ENCODE measurements at places on chromosomes 16 and 17.

DNA sequence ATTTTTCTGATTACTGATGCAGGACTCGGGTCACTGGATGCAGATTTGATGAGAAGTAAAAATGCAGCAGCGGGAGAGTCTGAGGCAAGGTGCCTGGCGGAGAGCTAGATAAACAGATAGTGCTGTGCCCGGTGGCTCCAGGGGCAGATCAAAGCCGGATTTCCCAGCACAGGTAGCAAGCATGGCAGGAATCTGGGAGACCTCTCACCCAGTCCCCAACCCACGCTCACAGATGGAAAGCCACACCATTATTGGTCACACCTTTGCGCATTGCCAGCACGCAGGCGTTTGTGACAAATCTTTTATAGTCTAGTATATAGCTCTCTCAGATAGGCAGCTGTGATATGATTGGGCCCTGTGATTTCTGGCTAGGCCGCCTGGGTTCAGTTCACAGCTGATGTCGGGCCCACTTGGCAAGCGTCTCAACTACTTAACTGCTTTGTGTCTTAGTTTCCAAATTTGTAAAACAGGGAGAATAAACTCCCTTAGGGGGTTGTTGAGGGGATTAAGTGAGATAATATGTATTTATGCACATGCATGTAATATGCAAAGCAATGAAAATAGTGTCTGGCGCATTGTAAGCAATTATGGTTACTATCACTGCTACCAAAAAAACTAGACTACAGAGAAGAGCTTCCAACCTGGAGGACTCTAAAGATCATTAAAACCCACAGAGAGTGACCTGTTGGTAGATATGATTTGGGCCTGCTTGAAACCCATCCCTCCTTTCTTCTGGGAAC, 42.0 kb upstream of the NFAT5 start:
- no peak for DNase-seq

DNA sequence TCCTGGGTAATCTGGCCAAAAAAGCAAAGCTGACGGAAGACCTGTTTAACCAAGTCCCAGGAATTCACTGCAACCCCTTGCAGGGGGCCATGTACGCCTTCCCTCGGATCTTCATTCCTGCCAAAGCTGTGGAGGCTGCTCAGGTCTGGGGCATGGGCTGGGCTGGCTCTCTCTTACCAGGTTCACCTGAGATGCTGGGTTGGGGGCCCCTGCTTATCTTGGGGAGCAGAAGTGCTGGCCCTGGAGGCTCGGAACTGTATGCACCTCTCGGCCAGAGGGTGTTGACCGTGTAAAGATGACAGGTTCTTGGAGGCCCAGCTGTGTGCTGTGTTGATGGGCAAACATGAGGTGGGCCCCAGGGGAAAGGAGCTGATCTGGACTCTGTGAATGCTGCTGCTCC, 40.2 kb downstream of the GPT2 start:
- no peak for DNase-seq

DNA sequence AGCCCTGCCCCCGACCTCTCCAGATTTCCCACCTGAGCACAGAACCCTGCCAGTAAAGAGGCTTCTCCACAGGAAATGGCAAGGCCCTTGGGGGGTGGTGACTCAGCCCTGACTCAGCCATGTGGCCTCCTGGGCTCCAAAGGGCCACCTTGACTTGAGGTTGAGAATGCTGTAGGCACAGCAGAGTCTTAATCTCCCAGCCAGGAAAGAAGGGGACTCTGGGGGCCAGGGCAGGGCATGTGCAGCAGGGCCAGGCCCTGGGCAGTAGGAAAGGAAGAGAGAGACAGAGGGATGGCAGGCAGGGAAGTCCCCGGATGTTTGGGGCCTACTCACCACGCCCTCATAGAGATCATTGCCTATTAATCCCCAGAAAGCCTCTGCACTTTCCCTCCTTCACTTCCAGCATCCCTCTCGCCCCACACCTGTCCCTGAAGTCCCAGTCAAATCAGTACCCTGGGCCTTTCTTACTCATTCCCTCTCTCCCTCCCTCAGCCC, 4.8 kb upstream of the ITGA3 start:
- peak; percentile 25 for DNase-seq

- no peak for DNase-seq
These were observed 269.7 kb downstream of the CA10 start for GRCh38 chr17:51888816-51889215.

- DNase-seq: no peak
These were observed 11.5 kb upstream of the BAHCC1 start for GRCh38 chr17:81383504-81384421.

GRCh38 chr17:67435122-67435521, 58.0 kb downstream of the PITPNC1 start:
- no peak for DNase-seq

GRCh38 chr16:49739381-49739780, 116.5 kb downstream of the ZNF423 start:
- no peak for DNase-seq

- DNase-seq: no peak
These were observed 252.1 kb upstream of the N4BP1 start for GRCh38 chr16:48862087-48862532.

DNA sequence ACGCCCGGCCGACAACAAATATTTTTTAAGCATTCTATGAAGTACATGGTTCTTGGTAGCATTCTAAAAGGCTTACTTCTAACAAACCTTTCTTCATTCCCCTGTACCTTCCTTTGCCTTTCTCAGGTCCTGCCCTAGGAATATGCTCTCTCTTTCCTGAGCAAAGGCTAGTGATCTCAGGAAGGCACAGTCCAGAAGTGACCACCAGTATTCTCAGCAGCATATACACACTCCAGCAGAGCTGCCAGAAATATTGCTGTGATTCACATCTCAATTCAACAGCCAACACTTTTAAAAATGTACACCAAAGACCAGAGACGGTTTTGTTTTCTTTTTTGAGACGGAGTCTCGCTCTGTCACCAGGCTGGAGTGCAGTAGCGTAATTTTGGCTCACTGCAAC, 41.4 kb upstream of the ANKFY1 start:
- no peak for DNase-seq

DNA sequence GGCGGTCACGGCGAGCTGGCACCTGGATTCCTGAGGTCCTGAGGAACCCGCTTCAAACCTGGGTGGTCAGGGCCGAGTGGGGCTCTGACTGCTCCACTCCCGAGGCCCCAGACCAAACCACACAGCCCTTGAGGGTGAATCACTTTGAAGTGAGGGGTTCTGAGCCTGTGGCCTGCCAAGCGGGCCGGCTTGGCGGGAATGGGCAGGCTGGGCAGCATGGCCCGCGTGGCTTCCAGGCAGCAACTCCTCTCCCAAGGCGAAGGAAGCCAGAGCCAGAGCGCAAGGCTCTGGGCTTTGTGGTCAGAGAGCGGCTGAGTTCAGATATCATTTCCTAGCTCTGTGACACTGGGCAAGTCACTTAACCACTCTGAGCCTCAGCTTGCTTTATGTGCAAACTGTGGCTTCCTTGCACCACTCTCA, 42.7 kb downstream of the CMIP start:
- DNase-seq: no peak

- DNase-seq: no peak
These were observed 8.5 kb upstream of the PRSS22 start for GRCh38 chr16:2866431-2866830.

DNA sequence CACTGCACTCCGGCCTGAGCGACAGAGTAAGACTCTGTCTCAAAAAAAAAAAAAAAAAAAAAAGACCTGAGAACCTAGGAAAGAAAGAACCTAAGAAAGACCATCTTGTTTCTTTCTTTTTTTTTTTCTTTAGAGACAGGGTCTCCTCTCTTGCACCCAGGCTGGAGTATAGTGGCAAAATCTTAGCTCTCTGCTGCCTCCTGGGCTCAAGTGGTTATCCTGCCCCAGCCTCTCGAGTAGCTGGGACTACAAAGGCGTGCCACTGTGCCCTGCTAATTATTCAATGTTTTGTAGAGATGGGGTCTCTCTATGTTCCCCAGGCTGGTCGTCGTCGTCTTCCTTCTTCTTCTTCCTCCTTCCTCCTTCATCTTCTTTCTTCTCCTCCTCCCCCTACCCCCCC, 7.8 kb upstream of the BIRC5 start:
- no peak for DNase-seq

DNA sequence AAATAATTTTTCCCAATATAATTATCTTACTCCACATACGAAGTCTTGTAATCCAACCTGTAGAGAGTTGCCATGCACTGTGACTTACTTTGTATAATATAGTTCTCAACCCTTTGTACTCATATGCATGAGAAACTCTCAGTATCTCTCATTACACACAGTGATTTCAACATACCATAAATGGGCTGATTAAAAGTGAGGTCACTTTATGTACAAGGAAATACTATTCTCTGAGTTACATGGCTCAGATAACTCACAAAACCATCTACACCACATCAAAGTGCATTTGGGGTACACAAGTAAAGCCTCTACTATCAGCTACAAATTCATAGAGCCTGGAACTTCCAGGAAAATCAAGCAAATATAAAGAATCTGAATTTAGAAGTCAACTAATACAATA, 27.9 kb downstream of the SLFN12 start:
- no peak for DNase-seq

DNA sequence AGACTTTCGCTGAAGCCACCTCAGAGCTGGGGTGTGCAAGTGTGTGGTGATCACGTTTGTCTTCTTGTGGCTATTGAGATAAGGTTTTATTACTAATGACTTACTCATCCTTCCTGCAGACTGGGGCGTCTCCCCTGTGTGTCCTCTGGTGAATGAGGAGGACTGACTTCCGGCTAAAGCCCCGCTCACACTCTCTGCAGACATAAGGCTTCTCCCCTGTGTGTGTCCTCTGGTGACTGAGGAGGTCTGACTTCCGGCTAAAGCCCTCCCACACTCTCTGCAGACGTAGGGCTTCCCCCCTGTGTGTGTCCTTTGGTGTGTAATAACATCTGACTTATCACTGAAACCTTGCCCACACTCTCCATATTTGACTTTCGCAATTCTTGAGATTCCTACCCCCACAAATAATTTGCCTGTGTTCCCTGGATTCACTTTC, 19.4 kb downstream of the PRDM7 start:
- DNase-seq: no peak

DNA sequence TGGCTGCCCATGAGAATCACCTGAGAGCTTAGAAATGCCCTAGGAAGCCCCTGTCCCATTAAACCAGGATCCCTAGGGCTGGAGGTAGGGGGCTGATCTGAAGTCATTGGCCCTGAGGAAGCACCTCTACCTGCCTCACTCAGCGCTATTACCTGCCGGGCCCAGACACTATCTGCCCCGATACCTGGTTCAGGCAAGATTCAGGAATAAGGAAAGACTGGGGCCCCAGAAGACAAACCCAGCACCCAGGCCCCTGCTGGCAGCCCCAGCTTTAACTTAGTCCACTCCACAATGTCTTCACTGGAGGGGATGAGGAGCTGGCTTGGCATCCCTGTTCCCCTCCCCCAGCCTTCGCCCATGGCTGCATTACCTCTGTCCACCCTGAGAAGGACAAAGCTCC, 126.3 kb downstream of the GAS7 start:
- no peak for DNase-seq

- no peak for DNase-seq
These were observed 6.0 kb upstream of the NT5M start for GRCh38 chr17:17297217-17297616.

- DNase-seq: no peak
These were observed 199.9 kb upstream of the CIBAR2 start for GRCh38 chr16:85312174-85312573.

DNA sequence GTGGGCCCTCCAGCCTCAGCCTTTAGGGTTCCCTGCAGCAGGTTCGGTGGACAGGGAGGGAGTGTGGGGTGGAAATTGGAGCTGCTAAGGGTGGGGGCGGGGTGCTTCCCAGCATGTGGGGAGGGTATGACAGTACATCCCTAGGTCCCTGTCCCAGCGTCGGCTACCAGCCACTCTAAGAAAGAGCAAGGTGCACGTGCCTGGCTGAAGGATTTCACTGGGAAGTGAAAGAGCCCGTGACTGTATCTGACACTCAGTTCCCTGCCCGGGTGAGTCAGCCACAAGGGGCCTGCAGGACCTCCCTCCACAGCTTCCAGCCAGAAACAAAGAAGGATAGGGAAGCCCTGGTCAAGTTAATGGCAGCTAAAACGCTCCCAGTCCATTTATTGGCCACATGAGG, 4.1 kb downstream of the SNRNP25 start:
- no peak for DNase-seq

DNA sequence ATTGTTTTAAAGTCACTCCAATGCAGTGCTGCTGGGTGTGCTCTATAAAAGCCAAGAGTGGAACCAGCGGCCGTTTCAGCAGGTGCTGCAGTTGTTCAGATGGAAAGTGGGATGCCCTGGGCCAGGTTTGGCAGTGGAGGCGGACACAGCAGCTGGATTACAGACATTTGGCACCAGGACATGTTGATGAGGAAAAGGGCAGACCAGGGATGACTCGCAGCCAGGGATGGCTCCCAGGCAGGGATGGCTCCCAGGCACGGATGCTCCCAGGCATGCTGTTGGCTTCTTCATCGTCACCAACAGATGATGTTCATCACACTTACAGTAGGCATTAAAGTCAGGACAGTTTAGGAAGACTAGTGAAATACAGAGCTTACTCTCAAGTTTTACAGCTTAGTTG, 10.0 kb downstream of the GAN start:
- no peak for DNase-seq

DNA sequence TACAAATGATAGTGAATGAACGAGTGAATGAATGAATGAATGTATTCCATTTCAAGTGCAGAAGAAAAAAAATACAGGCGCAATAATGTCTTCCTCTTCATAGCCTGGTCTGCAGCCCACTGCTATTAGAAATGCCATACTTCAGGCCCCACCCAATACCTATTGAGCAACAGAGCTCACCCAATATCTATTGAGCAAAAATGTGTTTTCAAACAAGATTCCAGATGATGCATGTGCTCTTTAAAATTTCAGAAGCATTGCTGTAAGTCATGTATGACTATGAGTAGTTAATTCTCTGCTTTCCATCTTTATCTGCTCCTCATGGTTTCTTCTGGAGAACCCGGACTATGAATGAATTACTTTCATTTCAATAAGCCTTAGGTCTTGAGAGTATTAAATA, 308.2 kb downstream of the XYLT1 start:
- DNase-seq: no peak

DNA sequence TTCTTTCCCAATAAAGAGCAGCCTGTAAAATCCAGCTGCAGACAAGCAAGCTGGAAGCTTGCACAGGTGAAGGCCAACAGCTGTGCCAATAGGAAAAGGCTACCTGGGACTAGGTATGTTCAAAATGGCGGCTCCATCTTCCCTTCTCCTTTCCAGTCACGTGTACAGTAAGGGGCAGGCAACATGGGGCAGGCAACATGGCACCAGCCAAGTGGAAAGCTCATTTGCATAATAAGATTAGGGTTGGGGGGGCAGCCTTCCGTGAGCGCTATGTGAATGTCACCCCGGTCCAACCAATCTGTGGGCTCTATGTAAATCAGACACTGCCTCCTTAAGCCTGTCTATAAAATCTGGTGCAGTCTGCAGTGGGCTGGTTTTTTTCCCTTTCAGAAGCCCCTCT, 31.3 kb downstream of the TVP23A start:
- DNase-seq: no peak
